ENCODE measurements at places on chromosomes 12 and 14.

DNA sequence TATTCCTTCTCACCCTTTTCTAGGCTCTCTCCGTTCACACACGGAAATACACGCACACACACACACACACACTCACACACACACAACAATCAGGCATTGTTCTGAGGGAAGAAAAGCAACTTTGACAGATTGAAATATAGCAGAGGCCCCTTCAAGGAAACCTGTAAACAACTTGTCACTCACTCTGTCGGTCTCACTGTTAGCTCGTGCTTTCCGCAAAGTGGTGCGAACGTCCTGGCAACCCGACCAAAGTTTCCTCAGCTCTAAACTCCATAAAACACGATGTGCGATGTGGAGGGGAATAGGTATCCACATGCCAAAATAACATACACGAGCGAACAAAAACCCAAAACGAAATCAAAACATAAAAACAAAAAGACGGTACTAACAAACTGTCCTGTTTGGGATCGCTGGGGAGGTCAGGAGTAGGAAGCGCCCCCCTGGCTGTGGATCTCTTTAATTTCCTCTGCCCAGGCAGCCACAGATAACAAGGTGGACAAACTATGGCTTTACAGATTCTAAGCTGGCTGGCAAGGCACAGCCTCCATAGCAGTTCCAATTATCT, 822 bp upstream of the SOX5 start:
- DNase-seq = peak; percentile 72

DNA sequence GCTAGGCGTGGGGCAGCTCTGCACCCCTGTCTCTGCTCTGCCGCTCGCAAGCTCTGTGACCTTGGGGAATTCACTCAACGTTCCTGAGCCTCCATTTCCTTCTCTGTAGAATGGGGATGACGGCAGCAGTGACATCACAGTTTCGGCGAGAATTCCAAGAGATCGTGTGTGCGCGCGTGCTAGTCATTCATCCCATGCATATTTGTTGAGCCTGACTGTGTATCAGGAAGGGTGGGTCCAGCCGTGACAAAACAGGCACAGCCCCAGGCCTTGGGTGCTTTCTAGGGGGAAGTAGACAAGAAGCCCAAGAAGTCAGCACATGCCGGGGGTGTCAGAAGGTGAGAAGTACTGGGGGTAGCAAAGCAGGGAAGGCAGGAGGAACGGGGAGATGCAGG, 145.6 kb upstream of the NCOR2 start:
- no peak for DNase-seq

GRCh38 chr14:75234173-75235115, 44.2 kb upstream of the FOS start:
- DNase-seq = no peak

- DNase-seq = no peak
These were observed 10.3 kb upstream of the ZNF740 start for GRCh38 chr12:53170215-53170614.

DNA sequence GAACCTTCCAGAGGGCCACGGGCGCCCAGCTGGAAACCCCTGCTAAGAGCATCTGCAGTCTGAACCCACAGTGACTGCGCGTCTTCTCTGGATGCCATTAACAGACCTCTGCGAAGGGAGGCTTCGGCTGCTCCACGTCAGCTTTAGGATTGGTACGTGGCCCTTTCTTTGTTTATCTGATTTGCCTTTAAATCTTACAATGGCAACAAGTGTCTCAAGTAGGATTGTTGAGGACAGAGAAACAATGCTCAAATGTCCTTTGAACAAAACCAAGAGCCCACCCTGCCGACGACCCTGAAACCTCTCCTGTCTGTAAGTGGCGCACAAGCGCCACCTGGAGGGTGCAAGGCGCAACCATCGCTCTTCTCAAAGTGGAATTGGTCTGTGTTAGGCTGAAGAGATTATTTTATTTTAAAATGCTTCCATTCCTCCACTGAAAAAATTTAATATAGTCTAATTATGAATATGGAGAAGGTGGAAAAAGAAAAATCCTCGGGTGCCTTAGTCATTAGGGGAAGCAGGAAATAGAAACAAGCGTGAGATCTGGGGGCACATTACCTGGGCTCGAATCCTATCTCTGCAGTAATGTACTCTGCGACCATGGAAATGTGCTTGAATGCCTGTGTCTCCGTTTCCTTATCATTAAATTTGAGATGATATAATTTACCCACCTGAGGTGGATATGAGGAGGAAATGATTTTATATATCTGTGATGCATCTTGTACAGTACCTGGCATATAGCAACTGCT, 82.6 kb upstream of the PTPRB start:
- DNase-seq = peak; percentile 69

GRCh38 chr14:81295958-81296923, 75.5 kb upstream of the GTF2A1 start:
- no peak for DNase-seq

DNA sequence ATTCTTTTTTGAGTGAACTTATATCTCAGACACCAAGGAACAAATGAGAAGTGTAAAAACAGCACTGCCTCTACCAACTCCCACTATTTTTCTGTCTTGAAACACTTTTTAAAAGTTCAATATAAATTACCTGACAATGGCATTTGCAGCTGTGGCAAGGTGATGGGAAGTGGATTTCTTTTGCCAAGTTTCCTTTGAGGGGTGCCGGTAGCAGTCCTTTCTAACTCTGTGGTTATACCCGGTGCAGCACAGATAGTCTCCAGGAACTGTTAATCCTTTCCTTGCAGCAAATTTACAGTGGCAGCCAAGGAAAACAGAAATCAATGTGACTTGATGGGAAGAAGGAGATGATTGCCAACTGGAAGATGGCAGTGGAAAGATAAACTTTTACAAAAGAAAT, 243.7 kb downstream of the BCAT1 start:
- no peak for DNase-seq

Data from SK-N-DZ (cell line).